ENCODE measurements at places on chromosomes 11 and 22. TPM values are rescaled to one million over a fixed set of nuclear protein-coding genes. Genes with fewer than 3 reads are reported as not detected.

GRCh38 chr22:32539631-32540421 is 65.2 kb downstream of the FBXO7 start:
- DNase-seq, result no peak

GRCh38 chr22:26753125-26753862 is 95.9 kb downstream of the MIAT start:
- DNase-seq, result no peak

- no peak for DNase-seq
Measured at GRCh38 chr22:32994898-32995297, 63.3 kb downstream of the SYN3 start.

Gene NCF4
- 0.47 TPM for total RNA-seq

GRCh38 chr11:70577948-70578347 is 179.6 kb downstream of the CTTN start:
- no peak for DNase-seq

Gene TNNT3
- not detected for total RNA-seq

Gene PYGM
- total RNA-seq, result 0.95 TPM

Gene UQCR10
- total RNA-seq, result 196 TPM

Gene UBQLNL
- total RNA-seq, result not detected

Gene KCNJ5
- not detected for total RNA-seq

Gene SPDYC
- total RNA-seq, result not detected

- no peak for DNase-seq
Measured at GRCh38 chr11:34791780-34792542, 124.2 kb downstream of the APIP start.
